ENCODE measurements at places on chromosomes 2 and 18. TPM values are rescaled to one million over a fixed set of nuclear protein-coding genes. Genes with fewer than 3 reads are reported as not detected.
A peak's percentile ranks its signal among the peaks of the same experiment; 100 is the strongest.

GRCh38 chr2:70069049-70069448 lies 18.2 kb upstream of the PCBP1 start:
- H3K36me3 ChIP-seq, result peaks cover 30% of the 10 kb centered on the region
- no peak for DNase-seq
- H3K4me1 ChIP-seq, result peaks cover 2% of the 10 kb centered on the region
- H3K4me3 ChIP-seq, result no peak overlapping the region
- H3K27me3 ChIP-seq, result no peaks in the 10 kb centered on the region

DNA sequence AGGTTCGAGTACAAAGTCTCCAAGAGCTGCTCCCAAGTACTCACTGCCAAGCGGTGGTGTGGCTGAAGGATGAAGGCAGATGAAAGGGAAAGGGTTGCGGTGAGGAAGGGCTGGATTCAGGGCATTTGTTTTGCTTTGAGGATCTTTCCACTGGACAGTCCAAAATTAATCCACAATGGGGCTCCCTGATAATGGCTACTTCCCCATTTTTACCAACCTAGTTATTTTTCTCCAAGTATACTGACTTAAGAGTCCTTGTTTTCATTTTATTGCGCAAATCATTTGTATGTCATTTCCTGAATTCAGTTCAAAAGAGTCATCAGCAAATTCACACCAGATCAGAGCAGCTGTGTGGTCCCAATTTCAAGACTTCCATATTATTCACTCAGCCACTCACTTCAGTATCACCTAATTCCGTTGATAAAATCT lies 464 bp upstream of the SESTD1 start:
- H3K27ac ChIP-seq, result peak overlapping the region; percentile 74
- peak overlapping the region; percentile 51 for H3K4me3 ChIP-seq
- DNase-seq, result peak; percentile 33
- no peaks in the 10 kb centered on the region for H3K27me3 ChIP-seq

GRCh38 chr2:127707890-127708648 lies 6.8 kb downstream of the SFT2D3 start:
- H3K4me3 ChIP-seq, result no peak overlapping the region
- H3K27me3 ChIP-seq, result no peaks in the 10 kb centered on the region
- H3K27ac ChIP-seq, result no peak overlapping the region
- no peak for DNase-seq
- peaks cover 8% of the 10 kb centered on the region for H3K4me1 ChIP-seq
- H3K36me3 ChIP-seq, result peaks cover 43% of the 10 kb centered on the region

Gene CIAO1
- 48.4 TPM for total RNA-seq

GRCh38 chr2:232328032-232328422 lies 50.5 kb upstream of the ALPP start:
- H3K27me3 ChIP-seq, result no peaks in the 10 kb centered on the region
- H3K27ac ChIP-seq, result no peak overlapping the region
- peaks cover 26% of the 10 kb centered on the region for H3K4me1 ChIP-seq
- no peak overlapping the region for H3K4me3 ChIP-seq

DNA sequence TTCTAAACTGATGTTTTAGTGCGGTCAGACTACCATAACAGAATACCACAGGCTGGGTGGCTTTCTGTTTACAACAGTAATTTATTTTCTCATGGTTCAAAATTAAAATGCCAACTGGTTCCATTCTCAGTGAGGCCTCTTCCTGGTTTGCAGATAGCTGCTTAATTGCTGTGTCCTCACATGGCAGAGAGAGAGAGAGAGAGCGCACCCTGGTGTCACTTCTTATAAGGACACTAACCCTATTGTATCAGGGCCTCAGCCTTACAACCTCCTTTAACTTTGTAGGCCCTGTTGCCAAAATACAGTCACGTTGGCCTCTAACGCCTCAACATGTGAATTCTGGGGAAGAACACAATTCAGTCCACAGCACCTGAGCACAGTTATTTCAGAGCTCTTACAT lies 37.5 kb upstream of the ZNF385B start:
- no peak overlapping the region for H3K27ac ChIP-seq
- no peaks in the 10 kb centered on the region for H3K4me1 ChIP-seq
- no peaks in the 10 kb centered on the region for H3K27me3 ChIP-seq
- no peak overlapping the region for H3K4me3 ChIP-seq
- no peaks in the 10 kb centered on the region for H3K36me3 ChIP-seq

DNA sequence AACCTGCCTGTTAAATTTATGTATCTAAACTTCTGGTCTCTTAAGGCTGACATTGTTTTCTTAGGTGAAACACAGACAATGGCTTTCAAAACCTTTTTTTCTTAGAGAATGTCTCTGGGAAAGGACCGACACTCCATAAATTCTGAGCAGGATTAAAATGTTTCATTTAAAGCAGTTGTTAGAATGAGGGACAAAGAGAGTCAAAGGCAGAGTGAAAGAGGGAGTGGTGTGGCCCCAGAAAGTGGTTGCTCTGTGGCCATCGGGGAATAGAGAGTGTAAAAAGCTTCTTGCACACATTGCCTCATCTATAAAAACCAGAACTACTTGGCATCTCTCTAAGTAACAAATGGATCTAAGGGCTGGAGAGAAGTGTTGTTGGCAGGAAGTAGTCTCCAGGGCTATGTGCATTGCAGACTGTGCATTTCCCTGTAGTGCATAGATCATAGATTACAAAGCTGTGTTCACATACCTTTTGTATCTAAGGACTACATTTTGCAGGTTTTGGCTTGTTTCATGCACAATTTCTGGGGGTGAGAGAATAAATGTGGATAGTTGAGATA lies 3.6 kb downstream of the RPRM start:
- no peaks in the 10 kb centered on the region for H3K36me3 ChIP-seq
- H3K4me1 ChIP-seq, result peaks cover 28% of the 10 kb centered on the region
- DNase-seq, result peak; percentile 46
- no peak overlapping the region for H3K4me3 ChIP-seq
- peaks cover 42% of the 10 kb centered on the region for H3K27me3 ChIP-seq

DNA sequence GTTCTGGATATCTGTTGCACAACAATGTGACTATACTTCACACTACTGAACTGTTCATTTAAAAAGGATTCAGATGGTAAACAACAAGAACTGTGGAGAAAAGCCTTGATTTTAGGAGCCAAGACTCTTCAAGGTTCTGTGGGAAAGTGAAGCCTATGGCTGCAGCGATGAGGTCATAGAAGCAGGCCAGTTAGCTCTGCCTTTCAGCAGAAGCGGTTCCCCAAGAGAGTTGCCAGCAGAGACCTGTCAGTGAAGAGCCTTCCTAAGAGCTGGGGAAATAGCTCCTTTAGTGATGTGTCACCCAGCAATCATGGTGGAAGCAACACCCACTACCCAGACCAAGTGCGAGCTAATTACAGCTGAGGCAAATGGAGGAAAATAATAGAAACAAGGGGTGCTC lies 346.5 kb upstream of the ETAA1 start:
- no peaks in the 10 kb centered on the region for H3K36me3 ChIP-seq
- H3K4me3 ChIP-seq, result no peak overlapping the region
- no peaks in the 10 kb centered on the region for H3K4me1 ChIP-seq
- DNase-seq, result peak; percentile 1
- H3K27ac ChIP-seq, result no peak overlapping the region

Gene FARSB
- total RNA-seq, result 14.6 TPM

Gene ZRANB3
- 9.1 TPM for total RNA-seq

GRCh38 chr2:75798569-75798968 lies 87.9 kb upstream of the GCFC2 start:
- H3K4me3 ChIP-seq, result no peak overlapping the region
- no peak overlapping the region for H3K27ac ChIP-seq
- peaks cover 2% of the 10 kb centered on the region for H3K27me3 ChIP-seq
- no peaks in the 10 kb centered on the region for H3K4me1 ChIP-seq

Gene MOGAT1
- not detected for total RNA-seq

Gene C2orf80
- not detected for total RNA-seq

DNA sequence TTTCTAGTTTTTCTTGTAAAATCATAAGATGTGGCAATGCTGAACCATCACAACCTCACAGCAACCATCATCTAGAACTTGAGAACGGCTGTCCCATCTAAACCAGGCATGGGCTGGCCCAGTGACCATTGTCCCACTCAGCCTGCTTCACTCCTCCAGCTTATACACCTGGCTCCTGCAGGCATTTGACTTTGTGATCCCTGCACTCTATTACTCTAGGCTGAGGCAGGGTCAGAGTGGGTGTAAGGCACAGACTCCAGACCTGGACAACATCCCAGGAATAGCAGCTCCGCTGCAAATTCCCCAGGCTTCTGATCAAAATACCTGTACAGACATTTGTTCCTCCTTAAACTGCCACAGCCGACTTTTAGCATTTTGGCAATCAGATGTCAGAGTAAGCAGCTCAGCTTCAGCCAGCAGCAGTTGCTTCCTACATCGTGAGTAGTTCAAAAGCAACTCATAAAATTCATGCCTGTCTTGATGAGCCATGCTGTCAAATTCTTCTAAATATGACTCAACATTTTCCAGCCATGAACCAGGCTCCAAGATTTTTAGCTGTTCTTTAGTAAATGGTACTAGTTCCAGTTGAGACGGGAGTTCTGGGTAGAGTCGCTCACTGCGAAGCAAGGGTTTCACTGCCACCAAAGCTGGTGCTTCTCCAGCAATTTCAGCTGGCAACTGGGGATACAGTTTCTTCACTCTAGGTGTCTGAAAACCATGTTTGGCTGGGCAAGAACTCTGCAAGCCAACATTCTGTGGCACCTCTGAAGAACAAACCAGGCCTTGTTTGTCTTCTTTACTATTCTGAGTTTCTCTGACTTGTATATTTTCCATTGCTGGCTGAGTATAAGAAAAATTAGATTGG lies 12.8 kb downstream of the EPG5 start:
- no peak overlapping the region for H3K4me3 ChIP-seq
- no peak overlapping the region for H3K27ac ChIP-seq
- H3K36me3 ChIP-seq, result peaks cover 29% of the 10 kb centered on the region
- no peak for DNase-seq
- no peaks in the 10 kb centered on the region for H3K4me1 ChIP-seq

Gene MPHOSPH10
- total RNA-seq, result 21.3 TPM

Gene SPC25
- 5.3 TPM for total RNA-seq

- peaks cover 5% of the 10 kb centered on the region for H3K36me3 ChIP-seq
- no peaks in the 10 kb centered on the region for H3K27me3 ChIP-seq
- peaks cover 28% of the 10 kb centered on the region for H3K4me1 ChIP-seq
- DNase-seq, result peak; percentile 32
- H3K27ac ChIP-seq, result peak overlapping the region; percentile 97
- H3K4me3 ChIP-seq, result peak overlapping the region; percentile 85
Measured at GRCh38 chr2:69641887-69642708, 1.4 kb downstream of the AAK1 start.

- peaks cover 2% of the 10 kb centered on the region for H3K27me3 ChIP-seq
- H3K4me3 ChIP-seq, result no peak overlapping the region
- H3K36me3 ChIP-seq, result no peaks in the 10 kb centered on the region
- peak; percentile 68 for DNase-seq
Measured at GRCh38 chr18:74436158-74436769, 20.8 kb downstream of the DIPK1C start.

GRCh38 chr18:62784966-62785413 lies 69.6 kb downstream of the PHLPP1 start:
- no peaks in the 10 kb centered on the region for H3K36me3 ChIP-seq
- H3K27ac ChIP-seq, result no peak overlapping the region
- H3K4me1 ChIP-seq, result no peaks in the 10 kb centered on the region
- peak; percentile 54 for DNase-seq
- H3K27me3 ChIP-seq, result no peaks in the 10 kb centered on the region
- H3K4me3 ChIP-seq, result no peak overlapping the region

Gene ABCG5
- not detected for total RNA-seq

GRCh38 chr2:152173831-152174230 lies 1.7 kb downstream of the STAM2 start:
- H3K4me3 ChIP-seq, result no peak overlapping the region
- H3K36me3 ChIP-seq, result no peaks in the 10 kb centered on the region
- no peaks in the 10 kb centered on the region for H3K27me3 ChIP-seq
- peaks cover 2% of the 10 kb centered on the region for H3K4me1 ChIP-seq

Gene UGT1A4
- not detected for total RNA-seq

DNA sequence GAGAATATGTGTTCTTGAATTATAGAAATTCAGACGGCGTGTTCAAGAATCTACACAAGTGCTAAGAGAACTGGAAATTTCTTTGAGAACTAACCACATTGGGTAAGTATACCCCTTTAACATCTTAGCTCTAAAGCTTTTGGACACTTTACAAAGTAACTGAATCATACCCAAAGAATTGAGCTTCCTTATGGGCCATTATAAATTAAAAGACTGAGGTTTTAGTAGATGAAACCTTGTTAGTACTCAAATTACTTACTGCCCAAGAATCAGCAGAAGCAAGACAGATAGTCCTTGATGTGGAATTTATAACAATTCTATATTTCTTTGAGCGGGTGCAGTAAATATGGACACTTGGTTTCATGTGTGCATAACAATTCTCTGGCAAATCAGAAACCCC lies 168.3 kb downstream of the PRPF40A start:
- no peak overlapping the region for H3K4me3 ChIP-seq
- no peaks in the 10 kb centered on the region for H3K27me3 ChIP-seq

Gene ADD2
- total RNA-seq, result 0.98 TPM

DNA sequence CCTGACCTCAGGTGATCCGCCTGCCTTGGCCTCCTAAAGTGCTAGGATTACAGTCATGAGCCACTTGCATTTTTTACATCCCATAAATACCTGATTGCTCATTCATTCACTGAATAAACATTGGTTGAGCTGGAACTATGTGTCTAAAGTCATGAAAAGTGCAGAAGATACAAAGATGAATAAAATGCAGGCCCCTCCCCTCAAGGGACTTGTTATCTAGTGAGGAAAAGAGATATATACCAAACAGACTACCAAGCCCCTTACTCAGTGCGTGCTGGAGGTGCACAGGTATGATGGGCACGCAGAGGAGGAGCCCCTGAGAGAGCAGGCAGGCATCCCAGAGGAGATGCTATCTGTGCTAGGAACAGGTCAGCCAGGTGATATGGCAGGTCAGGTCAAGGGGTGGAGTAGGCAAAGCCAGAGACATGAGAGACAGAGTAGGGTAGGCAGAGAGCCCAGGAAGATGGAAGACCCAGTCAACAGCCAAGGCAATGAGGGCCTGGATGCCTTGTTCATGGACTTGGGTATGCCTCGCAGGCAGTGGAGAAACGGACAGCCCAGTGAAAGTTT lies 7.7 kb downstream of the FHL2 start:
- peaks cover 23% of the 10 kb centered on the region for H3K4me1 ChIP-seq
- no peak overlapping the region for H3K27ac ChIP-seq
- H3K27me3 ChIP-seq, result no peaks in the 10 kb centered on the region
- no peak overlapping the region for H3K4me3 ChIP-seq
- H3K36me3 ChIP-seq, result peaks cover 6% of the 10 kb centered on the region
- DNase-seq, result no peak

GRCh38 chr2:70850925-70851324 lies 15.3 kb upstream of the CD207 start:
- no peaks in the 10 kb centered on the region for H3K4me1 ChIP-seq
- no peaks in the 10 kb centered on the region for H3K36me3 ChIP-seq
- no peak overlapping the region for H3K4me3 ChIP-seq
- DNase-seq, result no peak

Gene CPLX4
- not detected for total RNA-seq

Gene ACMSD
- not detected for total RNA-seq
